ENCODE measurements at places on chromosomes 3 and 15.

DNA sequence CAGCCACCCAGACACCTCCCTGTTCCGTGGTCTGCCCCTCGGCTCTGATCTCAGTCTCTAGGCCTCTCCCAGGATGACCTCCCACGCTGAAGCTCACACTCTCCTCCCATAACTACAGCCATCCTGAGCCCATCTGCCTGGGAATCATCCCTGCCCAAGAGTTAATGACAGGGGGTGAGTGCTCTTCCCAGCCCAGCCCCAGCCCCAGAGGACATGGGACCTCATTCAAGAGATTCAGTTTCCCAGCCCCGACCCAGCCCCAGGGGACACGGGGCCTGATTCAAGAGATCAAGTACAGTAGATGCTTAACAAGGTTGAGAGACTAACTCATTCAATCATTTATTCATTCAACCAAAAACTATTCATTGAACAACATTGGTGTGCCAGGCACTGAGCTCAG is 272.0 kb downstream of the XXYLT1 start:
- DNase-seq = no peak

- DNase-seq = peak; percentile 89
Measured at GRCh38 chr15:71800835-71801745, 9.3 kb upstream of the NR2E3 start.

- DNase-seq = peak; percentile 19
Measured at GRCh38 chr3:34864011-34864410, 775.3 kb upstream of the ARPP21 start.

DNA sequence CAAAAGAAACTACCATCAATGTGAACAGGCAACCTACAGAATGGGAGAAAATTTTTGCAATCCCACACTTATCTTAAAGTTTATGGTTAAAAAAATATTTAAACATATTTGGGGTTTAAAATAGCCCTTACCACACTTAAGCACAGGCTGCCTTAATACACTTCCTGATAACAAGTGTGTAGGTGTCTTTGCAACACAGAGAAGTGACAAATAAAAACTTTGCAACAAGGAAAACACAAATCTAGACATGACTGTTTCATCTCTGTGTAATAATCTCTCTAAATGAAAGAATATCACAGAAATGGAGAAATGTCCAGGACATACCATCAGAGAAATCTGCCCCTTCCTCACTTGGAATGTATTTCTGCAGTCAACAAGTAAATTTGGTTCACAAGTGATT is 464.1 kb upstream of the ARHGEF26 start:
- DNase-seq = no peak

DNA sequence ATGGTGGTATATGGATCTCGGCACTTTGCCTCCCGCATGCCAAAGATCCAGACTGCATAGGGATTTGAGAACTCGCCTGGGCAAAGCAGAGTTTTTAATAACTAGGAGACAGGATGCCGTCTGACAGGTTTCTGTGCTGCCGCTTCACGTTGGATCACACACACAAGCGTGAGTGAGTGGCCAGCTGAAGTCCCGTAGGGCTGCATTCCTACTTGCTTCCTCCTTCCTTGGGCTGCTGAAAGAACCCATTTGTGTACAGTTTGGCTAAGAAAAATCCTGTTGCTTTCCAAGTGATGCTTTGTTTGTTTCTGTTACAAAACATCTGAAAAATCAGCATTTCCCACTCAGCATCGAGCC is 604.3 kb upstream of the CFAP20DC start:
- peak; percentile 15 for DNase-seq

DNA sequence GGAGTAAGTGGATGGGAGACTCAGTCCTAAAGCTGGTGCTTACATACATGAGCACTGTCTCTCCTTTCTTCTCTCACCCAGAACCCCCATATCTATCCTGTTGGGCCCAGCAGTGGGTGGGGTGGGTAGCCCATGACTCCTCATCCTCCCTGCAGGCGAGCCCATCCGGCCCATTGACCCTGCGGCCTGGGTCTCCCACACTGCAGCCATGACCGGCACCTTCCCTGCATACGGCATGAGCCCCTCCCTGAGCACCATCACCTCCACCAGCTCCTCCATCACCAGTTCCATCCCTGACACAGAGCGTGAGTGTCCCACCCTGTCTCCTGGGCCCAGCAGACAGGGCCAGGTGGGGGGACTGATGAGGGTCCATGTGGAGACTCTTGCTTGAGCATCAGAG is 8.0 kb upstream of the AP2M1 start:
- DNase-seq = no peak

DNA sequence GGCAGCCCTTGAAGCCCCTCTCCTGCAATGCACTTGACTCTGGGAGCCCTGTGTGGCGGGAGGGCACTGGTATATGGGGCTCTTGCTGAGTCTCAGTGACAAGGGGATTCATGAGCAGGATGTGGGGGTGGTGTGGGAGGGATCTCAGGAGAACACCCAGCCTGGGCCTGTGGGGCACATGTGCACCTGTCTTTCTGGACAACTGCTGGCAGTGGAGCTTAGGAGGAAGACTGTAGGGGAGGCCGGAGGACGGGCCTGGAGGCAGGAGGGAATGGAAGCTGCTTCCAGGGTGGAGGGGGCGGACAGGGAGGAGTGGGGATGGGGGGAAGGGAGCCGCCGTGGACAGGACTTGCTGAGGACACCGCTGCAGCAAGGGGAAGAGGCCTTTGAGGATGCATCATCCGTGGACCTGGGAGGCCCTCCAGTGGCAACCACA is 10.8 kb upstream of the SNRPA1 start:
- DNase-seq = no peak

DNA sequence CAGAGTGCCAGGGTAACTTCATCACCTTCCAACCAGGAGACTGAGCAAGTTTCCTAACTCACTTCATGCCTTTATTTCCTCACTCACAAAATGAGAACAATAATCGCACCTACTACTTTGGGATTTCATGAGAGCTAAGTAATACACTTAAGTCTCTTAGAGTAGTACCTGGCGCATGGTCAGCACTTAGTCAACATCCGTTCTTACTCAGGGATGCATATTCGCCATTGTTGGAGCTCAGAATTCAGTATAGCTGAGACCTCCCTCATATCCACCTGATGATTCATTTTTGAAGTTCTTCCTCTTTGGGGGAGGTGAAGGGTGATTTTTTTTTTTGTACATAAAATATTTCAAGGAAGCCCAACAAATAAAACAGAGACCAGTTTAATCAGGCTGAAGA is 188.2 kb downstream of the AGBL1 start:
- peak; percentile 18 for DNase-seq

DNA sequence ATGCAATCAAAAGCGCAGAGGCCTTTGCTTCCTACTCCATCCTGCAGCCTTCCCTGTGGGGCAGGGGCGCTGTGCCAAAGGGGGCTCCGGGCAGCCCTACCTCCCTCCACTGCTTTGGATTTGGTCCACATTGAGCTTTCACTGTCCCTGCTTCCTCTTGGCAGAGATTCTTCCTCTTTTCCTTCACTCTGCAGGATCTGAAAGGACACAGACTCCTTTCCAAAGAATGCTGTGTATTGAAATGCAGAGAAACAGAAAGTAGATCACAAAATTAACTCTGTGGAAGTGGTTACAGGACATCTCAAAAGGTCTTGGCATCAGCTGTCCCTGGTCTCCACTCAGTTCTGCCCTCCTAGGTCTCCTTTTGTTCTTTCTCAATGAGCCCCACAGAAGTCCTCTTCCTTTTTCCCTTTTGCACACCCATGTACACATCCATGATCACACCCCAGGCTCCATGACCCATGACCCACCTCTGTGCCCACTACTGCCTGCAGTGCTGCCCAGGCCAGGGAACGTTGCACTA is 64.1 kb downstream of the CCR1 start:
- no peak for DNase-seq

DNA sequence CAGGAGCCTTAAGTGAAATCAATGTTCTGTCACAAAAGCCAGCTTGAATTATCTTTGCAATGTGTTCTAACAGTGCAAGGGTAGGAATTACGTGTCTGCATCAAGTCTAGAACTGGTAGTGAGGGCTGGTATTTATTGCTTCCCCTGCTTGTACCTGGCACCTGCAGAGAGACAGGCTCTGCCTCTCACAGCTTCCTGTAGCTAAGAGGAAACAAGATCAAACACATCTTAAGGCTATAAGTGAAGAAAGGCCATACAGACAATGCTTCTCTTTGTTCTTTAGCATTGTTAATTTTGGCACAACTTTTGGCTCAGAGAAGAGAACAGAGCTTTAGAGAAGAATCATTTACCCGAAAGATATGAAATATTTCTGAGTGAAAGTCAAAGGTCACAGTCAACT is 479.9 kb downstream of the GRM7 start:
- no peak for DNase-seq

- no peak for DNase-seq
Measured at GRCh38 chr15:46127361-46127874, 492.6 kb downstream of the SQOR start.

GRCh38 chr3:188197388-188197847 is 43.5 kb downstream of the LPP start:
- DNase-seq = no peak

DNA sequence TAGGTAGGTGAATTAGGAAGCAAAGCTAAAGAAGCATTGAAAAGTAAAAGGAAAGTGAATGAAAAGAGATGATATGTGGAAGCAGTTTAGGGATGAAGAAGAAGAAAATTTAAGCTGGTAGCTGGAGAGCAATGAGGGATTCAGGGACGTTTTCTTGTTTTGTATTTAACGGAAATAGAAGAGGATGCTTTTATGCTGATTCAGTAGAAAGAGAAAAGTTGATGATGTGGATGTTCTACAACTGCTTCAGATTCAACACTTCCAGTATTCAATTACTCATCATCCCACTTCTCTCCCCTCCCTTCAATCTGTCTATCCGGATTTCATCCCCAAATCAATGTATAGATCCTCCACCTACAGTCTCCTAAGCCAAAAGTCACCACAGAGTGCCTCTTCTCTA is 448.2 kb upstream of the CCDC54 start:
- DNase-seq = no peak

DNA sequence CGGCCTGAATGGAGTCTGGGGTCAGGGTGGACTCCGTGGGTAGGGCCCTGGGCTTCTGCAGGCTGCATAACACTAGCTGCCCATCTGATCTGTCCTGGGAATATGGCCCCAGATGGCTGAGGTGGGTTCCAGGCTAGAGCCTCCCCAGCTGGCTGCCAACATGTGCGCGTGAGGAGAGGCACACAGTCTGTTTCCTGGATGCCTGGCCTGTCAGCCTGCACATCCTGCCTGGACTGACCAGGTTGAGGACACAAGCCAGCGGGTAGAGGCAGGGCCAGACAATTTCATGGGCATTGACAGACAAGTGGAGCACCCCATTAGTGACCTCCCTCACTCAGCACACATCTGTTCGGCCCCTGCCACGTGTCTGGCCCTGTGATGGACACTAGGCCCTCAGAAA is 29.8 kb upstream of the RPL29 start:
- DNase-seq = no peak

- no peak for DNase-seq
Measured at GRCh38 chr15:94526071-94526689, 294.8 kb downstream of the MCTP2 start.

GRCh38 chr3:31831591-31831990 is 149.5 kb downstream of the OSBPL10 start:
- DNase-seq = no peak

DNA sequence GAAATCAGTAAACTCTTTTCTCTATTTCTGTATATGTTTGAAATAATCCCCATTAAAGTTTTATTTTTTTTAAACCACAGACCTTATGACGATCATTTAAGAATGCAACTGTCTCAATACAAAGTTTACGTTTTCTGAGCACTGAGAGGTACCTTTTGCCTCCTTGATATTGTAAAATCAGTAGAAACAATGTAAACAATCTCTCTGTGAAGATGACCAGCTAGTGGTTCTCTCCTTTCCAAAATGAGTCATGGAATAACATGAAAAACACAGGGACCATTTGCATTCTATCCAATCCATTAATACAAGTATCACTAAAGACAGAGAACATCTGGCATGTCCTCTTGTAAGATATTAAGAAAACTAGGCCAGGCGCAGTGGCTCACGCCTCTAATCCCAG is 48.8 kb downstream of the RAD18 start:
- DNase-seq = peak; percentile 4

DNA sequence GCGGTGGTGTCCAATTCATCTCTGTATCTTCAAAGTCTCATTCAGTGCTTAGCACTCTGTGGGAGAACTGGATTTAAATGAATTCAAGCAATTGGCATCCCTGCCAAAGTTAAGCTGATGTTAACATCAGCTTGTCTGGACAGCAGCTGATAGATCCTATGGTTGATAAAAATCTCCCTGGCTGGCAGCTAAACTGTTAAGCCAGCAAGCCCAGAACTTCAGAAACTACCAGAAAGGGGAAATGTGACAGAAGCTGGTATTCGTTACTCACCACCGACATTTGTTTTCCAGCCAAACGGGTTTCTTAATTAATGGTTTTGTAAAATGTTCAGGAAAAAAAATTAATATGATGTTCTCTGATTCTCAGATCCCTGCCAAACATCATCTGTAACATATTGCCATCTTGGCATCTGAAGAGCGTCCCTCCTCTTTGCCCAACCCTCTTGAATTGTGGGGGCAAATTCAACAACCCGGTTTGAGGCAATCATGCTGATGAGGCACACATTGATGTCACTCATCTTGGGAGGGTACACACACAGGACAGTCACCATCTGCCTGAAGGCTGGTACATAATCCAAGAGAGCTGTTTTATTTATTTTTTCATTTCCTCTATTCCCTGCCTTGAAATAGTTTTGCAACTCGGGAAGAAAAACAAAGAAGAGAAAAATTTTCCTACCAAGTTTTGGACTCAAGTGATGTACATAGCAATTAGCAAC is 76.3 kb upstream of the ABHD17C start:
- DNase-seq = no peak

- DNase-seq = no peak
Measured at GRCh38 chr3:117567906-117568305, 858.3 kb downstream of the TUSC7 start.

DNA sequence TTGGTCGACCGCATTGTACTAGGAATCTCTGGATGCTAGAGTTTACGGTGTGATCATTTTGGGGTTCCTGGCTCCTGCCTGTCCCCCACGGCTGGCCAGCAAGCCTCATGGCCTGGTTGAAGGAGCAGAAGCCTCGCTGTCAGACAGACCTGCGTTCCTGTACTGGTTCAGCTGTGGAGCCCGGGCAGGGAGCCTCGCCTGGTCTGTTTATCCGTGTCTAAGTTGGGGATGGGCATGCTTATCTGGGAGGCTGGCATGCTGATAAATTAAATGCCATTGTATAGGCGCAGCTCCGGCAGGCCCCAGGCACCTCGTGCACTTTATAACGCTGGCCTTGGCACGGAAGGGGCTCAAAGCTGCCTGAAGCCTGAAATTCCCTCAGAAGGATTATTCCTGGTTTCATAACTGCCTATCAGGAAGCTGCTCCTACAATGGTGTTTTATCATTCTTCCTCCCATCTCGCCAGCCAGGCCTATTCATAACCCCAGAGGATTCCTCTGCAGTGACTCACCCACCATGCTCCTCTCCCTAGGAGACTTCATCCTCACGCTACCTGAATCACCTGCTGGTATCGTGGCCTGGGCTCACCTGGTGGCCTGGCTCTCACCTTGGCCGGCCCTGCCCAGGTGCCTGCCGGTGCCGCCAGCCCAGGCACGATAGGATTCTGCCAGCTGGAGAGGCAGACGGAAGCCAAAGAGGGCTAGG is 110.9 kb downstream of the ASB7 start:
- peak; percentile 83 for DNase-seq

- no peak for DNase-seq
Measured at GRCh38 chr15:63902671-63903035, 68.9 kb upstream of the HERC1 start.

All from cardiac fibroblast (primary cell).